ENCODE measurements at places on chromosomes 3 and 15.
A peak's percentile ranks its signal among the peaks of the same experiment; 100 is the strongest.

GRCh38 chr3:187027531-187028278 lies 97.4 kb downstream of the ST6GAL1 start:
- DNase-seq = no peak

DNA sequence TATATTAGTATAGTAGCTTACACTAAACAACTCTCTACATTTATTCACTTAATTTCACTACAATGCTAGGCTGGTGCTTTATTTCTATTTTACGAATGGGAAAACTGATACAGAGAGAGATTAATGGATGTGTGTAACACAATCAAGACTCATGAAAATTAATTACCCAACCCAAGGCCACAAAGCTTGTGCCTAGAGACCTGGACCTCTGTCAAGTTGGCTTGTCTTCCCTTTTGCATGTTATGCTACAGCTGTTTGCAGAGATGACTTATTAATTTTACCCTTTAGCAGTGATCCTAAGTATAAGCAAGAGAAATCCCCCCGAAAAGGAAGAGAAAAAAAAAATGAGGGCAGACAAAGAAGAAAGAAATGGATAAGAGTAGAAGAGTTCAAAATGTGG lies 162.5 kb downstream of the C3orf38 start:
- DNase-seq = no peak

DNA sequence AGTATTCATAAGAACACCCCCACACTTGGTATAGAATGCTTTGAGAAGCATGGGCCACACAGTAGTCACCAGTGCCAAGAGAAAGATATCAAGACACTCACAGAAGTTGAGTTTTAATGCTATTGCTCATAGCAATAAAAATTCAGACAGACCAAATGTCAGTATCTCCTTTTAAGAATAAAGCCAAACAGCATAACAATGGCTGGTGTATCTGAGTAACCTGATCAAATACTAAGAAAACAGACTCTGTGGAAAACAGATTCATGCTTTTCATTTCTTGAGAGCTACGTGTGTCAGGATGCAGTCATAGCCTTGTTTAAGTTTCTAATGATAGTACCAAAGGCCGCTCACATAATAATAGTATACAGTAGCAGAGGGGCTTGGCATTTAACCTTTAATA lies 778.5 kb downstream of the MECOM start:
- no peak for DNase-seq

- DNase-seq = no peak
These were observed 801 bp upstream of the CDAN1 start for GRCh38 chr15:42737529-42738328.

DNA sequence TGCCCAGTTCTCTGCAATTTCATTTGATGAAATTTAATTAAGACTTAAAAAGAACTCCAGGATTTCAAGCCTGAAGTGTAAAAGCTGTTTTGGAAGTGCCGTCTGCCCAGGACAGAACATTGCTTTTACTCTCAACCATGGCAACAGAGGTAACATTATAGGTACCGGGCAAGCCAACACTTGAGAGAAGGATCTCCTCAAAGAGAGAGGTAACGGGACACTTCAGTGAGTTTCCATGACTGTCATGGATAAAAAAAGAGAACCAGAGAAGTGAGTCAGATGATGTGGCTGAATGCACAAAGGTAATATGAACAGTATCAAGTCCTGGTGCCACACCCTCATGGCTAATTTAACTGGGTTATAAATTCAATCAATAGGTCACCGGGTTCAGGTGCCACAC lies 130.2 kb upstream of the LMOD3 start:
- no peak for DNase-seq

DNA sequence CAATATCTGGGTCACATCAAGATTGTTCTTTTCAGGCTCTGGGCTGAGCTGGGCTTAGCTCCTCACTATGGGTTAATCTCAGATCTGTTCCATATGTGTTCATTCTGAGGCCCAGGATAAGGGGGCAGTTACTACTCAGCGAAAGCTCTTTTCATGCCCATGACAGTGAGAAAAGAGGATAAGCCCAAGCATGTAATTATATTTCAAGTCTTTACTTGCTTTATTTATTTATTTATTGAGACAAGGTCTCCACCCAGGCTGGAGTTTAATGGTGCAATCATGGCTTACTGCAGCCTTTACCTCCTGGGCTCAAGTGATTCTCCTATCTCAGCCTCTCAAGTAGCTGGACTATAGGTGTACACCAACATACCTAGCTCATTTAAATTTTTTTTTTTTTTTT lies 44.7 kb upstream of the SELENOK start:
- no peak for DNase-seq

GRCh38 chr3:47517937-47518336 lies 4.4 kb upstream of the ELP6 start:
- no peak for DNase-seq

DNA sequence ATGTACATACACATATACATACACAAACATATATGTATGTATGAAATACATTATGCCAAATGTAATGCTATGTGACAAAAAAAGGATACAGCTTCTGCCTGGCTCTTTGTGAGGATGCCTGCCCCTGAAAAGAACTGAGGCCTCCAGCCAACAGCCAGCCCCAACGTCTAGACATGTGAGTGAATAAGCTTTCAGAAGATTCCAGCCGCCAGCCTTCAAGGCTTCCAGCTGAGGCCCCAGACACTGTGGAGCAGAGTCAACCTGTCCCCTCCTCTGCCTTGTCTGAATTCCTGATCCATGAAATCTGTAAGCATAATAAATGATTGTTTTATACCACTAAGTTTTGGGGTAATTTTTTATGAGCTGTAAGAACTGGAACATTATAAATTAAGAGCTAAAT lies 24.7 kb downstream of the GXYLT2 start:
- DNase-seq = no peak

GRCh38 chr15:46960581-46960980 lies 756.7 kb upstream of the SEMA6D start:
- DNase-seq = no peak

- DNase-seq = no peak
These were observed 104.7 kb downstream of the OSBPL10 start for GRCh38 chr3:31876331-31876730.

- DNase-seq = no peak
These were observed 218.2 kb upstream of the MDFIC2 start for GRCh38 chr3:70530626-70531025.

GRCh38 chr3:66747696-66748095 lies 246.9 kb upstream of the LRIG1 start:
- no peak for DNase-seq

GRCh38 chr3:191441687-191442086 lies 19.3 kb upstream of the PYDC2 start:
- DNase-seq = no peak

DNA sequence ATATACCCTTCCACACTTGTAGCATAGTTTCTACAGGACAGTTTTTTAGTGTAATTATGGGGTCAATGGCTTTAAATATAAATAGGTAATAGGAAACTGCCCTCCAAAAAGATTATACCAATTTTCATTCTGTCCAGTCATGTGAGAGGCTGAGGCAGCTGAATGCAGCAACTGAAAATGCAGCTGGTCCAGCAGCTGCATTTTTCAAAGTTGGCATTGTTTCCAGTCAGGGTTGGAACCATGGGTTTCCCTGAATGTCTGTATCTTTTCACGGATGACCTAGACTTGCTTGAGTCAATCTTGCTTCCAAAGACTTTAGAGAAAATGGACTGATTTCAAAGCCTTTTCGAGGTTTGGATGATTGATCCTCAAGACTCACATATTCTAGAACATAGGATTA lies 9.9 kb upstream of the KNL1 start:
- DNase-seq = peak; percentile 49

GRCh38 chr3:41117398-41117870 lies 81.9 kb upstream of the CTNNB1 start:
- DNase-seq = peak; percentile 68

GRCh38 chr3:134473868-134474546 lies 11.8 kb downstream of the ANAPC13 start:
- DNase-seq = peak; percentile 80

GRCh38 chr3:11228041-11228440 lies 44.2 kb upstream of the ATG7 start:
- no peak for DNase-seq

DNA sequence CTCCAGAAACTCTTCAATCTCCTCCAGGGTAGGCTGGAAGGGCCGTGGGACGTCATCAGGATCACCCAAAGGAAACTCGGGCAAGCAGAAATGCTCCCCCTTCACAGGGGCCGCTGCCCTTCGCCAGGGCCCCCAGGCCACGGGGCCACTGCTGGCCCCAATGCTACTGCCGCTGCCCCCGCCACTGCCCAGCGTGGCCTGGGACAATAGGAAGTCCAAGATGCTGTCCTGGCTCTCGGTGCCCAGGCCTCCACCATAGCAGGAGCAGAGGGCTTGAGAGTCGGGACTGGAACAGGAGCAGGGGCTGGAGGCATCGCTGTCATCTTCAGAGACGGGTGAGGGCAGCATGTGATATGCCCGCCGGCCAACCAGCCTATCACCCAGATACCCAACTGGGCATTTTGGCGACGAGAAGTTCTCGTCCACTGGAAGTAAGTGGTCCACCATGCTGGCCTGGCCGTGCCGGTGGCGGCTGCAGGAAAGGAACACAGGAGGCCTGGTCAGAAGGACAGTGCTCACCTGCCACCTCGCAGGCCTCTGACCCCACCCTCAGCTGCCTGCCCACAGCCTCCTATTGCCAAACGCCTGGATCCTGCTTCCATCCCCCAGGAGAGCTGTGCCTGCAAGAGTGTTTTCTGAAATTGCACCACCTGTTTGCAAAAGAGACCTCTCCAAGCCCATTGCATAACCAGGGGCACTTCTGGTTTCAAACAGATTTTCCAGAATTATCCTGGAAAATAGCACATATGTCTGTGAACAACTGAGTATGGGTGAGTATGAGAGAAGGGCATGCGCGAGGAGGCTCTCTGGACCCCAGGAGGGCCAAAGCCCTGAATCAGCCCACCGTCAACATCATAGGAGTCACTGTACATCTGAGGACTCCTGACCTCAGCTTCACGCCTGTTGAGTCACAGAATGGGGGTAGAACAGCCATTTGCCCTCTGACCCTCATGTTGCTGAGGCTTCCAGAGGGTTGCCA lies 4.4 kb downstream of the KLF15 start:
- DNase-seq = no peak

DNA sequence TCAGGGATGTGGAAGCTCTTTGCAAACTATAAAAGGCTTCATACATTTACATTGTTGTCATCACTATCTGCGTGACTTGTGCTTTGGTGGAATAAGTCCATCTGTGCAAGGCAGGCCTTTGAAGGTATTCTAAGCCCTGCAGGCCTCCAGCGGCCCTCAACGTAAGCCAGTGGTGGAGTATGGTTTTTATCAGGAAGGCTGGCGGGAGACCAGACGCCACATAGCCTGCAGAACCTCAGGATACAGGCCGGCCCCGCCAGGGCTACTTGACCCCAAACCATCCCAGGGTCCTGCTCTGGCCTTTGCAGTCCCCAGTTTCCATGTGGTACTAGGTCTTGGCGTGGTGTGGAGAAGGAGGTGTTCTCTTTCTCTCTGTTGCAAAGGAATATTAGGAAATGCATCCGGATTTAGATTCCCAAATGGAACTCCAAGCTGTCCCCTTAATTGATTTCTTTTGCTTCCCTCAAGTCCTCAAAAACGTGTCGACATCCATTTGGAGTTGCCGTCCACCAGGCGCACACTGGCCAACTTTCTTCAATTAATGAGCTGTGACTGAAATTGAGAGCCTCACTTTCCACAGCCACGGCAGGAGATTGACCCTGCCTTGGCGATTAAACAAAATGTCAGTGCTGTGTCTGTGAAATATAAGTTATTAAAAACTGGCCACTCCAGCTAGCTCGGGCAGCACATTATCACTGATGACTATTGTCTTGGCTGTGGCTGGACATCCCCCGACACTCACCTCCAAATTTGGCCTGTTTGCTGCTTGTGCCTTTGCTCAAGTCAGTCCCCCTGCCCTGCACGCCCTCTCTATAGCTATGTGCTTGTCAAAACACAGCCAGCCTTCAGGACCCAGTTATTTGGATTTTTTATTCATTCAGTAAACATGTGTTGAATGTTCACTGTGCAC lies 239.8 kb upstream of the TLE3 start:
- DNase-seq = peak; percentile 67

DNA sequence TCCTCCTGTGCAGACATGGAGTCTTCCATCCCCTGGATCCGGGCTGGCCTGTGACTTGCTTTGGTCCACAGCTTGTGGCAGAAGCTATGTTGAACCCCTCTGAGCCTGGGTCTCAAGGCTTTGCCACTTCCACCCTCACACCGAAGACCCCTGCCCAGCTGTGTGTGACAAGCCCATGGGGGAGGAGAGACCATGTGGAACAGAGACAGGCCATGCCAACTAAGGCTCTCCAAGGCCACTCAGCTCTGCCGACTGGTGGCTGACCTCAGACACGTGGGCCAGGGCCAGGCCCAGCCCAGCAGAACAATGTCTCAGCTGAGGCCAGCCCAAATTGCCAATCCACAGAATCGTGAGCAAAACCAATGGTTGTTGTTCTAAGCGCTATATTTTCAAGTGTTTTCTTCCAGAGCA lies 16.4 kb upstream of the CFAP100 start:
- no peak for DNase-seq

GRCh38 chr3:36172699-36173098 lies 207.6 kb upstream of the STAC start:
- no peak for DNase-seq

DNA sequence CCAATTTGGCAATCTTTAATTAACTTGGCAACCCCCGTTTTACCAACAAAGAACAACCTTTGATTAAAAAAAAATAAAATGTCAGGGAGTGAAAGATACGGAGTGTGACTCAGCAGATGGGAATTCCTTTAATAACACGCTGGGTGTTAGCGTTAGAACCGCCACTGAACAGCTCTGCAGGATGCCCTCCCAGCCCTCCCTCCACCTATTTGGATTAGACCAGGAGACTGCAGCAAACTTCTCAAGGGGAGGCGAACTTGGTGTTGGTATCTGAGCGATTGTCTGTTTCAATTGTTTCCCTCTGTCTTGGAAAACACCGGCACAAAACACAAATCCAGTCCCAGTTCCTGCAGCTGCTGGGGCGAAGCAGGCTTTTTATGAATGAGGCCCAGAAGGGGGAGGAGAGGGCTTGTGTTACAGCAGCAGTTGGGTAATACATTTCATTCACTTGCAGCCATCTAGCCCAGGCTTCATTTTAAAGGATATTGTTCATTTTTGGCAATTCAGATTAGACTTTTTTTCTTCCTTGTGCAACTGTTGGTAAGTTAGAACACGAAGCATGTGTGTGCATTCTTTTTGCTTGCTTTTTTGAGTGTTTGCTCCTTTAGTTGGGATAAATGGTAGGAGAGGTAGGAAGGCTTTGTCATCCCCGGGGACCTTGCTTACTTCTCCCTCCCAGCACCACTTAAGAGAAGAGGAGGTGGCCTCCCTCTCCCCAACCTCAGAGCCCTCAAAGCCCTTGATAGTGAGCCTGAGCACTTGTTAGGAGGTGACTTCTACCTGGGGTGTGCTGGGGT lies 152.3 kb downstream of the IGF1R start:
- peak; percentile 88 for DNase-seq
